Activated CD8-positive, alpha-beta T cell treated with anti-CD3 and anti-CD28 coated beads, Interleukin-2, amount 10 ng/mL, durations not matched to agents 7 days and 5 days (primary cell): ENCODE measurements at places on chromosomes 5 and 9.

GRCh38 chr5:111968459-111968858 is 211.5 kb upstream of the NREP start:
- no peak for DNase-seq

- DNase-seq, result no peak
Measured at GRCh38 chr5:64958757-64959391, 190.1 kb downstream of the CWC27 start.

GRCh38 chr5:111784491-111785181 is 27.6 kb upstream of the NREP start:
- DNase-seq, result no peak

GRCh38 chr5:87137283-87137682 is 130.4 kb upstream of the RASA1 start:
- no peak for DNase-seq

GRCh38 chr5:106415541-106415940 is 1255.2 kb downstream of the EFNA5 start:
- DNase-seq, result no peak

DNA sequence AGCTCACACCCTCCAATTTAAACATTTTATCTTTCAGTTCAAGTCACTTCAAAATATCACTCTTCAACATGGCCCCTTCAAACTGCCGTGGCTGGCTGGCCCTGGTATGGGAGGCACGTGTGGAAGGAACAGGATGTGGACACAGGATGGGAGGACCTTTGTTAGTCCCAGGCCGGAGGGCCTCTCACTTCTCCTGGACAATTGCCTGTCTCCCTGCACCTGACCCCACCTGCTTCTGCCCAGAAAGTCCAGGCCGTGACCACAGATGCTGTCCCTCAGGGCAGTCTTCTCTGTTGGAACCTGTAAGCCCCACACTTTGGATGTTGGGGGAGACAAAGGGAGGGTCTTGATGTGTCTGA is 19.4 kb downstream of the AMBP start:
- no peak for DNase-seq
